AG08395 (cell line): ENCODE measurements at places on chromosomes 7 and 10.

DNA sequence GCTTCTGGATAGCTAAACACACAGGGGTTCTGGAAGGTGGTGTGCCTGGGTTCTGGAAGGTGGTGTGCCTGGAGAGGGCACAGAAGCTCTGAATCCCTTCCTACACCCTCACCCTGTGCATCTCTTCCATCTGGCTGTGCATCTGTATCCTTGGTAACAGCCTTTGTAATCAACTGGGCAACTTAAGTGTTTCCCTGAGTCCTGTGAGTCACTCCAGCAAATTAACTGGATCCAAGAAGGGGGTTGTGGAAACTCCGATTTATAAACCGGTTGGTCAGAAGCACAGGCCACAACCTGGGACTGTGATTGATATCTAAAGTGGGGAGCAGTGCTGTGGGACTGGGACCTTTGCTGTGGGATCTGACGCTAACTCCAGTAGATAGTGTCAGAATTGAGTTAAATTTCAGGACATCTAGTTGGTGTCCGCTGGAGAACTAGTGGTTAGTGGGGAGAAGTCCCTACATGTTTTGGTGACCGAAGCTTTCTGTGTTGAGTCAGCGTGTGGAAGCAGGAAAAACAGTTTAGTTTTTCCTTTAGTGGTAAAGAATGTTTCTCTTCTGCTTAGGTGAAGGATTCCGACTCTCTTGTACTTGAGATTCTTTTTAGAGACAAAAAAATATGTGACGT lies 228.1 kb downstream of the BMPER start:
- DNase-seq = peak; percentile 94

DNA sequence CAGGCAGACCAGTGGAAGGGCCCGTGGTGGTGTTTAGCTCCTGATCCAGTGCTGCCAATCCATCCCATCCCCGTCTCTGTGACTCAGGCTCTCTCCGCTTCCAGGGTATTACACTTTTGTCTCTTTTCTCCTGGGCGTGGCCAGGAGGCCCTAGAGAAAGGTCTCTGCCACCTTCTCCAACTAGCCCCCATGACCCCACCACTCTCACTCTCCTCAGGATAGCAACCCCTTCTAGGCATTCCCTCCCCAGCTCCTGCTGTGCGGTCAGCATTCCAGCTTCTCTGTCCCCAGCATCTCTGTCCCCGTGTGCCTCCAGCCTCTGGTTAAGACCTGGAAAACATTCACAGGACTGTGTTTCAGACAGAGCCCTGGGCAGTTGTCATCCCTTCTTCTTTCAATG lies 36.2 kb upstream of the R3HCC1L start:
- no peak for DNase-seq

DNA sequence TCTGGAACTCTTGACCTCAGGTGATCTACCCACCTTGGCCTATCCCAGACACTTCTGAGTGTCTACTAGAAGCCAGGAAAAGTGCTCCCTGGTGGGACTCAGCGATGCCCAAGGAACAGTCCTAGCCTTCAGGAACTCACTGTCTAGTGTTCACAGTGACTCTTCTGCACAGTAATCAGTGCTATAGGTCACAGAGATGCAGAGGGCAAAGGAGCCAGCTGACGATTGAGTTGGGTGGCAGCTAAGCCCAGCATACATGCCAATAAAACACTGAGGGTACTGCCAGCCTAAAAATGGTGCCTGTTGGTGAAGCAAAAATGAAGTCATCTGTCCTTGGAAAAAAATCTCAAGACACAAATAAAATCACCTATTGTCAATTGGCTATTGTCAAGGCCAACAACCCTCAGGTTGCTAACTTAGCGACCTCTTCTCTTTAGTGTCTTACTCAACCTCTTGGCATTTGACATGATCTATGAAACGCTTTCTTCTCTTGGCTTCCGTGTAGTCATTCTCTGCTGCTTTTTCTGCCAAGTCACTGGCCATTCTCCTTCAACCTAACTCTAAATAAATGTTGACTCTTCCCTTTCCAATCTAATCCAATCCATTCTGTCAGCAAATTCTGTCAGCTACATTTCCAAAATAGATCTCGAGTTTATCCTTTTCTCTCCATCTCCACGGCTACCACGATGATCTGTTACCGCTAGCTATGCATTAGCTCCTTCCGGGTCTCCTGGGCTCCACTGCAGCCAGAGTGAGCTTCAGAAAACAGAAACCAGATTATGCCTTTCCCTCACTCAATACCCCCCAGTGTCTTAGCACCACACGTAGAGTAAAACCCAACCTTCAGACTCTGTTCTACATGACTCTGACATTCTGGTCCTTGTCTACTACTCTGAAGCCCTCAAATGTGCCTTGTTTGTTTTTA lies 99.2 kb downstream of the ATXN7L1 start:
- peak; percentile 33 for DNase-seq

DNA sequence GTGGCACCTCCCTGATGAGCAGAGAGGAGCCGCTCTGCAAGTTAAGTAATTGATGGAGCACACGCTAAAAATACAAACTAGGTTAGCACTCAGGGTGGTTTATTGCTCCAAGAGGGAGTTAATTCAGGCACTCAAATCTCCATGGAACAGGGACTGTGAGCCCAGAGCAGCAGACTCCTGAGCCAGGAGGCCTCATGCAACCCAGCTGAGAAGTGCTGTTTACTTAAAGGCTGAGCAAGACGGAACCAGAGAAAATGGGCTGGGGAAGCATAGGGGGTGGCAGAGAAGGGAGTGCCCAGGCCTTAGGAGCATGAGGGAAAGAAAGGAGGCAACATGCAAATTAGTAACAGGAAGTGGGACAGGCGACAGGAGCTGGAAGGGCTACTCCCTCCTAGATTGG lies 174.1 kb downstream of the KCNMA1 start:
- DNase-seq = no peak

DNA sequence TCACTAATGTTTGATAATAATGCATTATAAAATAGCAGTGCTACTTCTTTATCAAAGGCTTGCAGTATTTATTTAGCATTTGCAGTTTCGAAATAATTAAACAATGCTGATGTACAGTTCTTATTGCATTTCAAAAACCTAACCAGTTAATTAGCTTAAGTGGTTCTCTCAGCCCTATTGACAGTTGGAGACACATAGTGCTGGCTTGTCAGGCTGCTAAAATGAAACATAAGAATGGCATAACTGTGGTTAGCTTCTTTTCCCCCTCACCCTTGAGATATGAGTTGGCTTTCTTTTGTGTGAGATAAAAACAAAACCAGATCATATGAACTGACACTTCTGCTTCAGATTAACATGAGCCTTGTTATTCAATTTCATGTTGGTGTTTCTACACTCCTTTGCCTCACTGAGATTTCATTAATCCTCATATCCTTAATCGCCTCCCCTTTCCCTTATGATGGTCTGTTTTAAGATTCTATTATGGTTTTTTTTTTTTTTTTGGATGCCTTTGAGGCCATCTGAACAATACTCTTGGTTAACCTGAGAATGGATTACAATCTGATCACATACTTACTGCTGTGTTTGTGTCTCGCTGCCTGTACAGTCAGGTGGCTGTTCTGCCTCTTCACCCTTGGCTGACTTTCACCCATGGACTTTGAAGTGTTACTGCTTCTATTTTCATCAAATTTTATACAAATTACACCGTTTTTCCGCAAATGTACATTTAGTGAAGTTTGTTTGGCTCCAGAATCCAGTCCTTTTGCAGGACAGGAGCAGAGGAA lies 108.0 kb downstream of the SDK1 start:
- no peak for DNase-seq

DNA sequence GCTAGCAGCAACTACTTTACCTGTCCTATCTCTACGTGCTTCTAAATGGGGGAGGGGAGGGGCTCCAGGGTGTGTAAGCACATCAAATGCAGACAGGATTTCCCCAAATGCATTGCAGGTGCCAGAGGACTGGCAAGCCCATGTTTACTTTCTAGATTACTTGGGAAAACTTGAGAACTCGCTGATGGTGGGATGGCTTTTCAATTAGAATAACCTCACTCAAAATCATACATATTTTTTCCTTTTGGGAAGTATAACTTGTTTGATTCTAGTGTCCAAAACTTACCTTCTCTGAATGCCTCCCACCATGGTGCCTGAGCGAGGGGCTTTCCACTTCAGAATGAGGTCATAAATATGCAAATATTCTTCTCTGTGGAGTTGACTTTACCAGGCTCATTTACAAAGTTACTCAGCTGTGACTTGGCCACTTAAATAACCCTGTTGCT lies 191.3 kb upstream of the RHOBTB1 start:
- no peak for DNase-seq

GRCh38 chr10:94361171-94361794 lies 1.5 kb downstream of the NOC3L start:
- no peak for DNase-seq

GRCh38 chr10:97974100-97974499 lies 56.3 kb downstream of the CRTAC1 start:
- no peak for DNase-seq

DNA sequence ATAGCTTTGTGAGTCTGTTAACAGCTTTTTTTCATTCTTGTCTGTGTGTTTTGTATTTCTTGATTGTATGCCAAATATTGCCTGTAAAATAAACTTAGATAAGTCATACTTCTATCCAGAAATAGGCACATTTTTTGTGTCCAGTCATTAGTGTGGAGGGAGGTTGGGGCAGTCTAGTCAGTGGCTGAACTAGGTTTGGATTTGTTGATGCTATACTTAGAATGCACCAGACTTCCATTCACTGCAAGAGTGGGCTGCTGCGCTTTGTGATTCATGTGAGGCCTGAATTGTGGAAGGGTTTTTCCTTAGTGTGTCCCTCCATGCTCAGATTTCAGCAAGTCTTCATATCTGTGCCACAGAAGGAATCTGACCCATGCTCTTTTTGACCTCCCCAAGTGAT lies 50.0 kb downstream of the TRUB1 start:
- peak; percentile 23 for DNase-seq

DNA sequence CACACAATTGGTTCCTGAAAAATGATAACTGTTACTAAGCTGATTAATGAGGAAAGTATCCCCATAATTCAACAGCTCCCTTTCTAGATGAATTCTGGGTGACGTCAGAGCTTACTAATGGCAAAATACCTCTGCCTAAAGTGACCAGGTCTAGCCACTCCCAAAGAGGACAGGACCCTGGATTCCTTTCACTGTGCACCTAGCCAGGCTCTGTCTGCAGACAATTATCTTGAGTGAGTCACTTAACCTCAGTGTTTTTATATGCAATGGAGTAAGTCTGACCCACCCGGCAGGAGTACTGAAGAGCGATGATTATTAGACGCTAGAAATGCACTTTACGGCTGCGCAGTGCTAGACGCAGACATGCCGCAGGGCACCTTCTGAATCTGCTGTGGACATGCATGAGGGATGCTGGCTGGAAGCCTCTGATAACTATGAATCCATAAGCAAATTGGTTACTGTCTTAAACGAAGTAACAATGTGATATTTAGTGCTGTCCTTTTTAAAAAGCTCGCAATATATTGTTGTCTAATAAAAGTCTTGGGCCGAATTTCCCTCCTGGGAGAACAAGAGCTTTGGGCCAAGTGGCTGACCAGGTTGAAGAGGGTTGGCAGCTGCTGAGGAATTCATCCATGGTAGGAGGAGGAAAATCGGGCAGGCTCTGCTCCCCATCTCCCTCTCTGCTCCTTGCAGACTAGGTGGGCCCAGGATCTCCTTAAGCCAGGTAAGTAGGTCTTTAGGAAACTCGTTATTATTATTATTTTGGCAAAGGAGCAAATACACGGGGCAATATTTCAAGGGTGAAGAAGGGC lies 4.6 kb upstream of the INPP5A start:
- no peak for DNase-seq

DNA sequence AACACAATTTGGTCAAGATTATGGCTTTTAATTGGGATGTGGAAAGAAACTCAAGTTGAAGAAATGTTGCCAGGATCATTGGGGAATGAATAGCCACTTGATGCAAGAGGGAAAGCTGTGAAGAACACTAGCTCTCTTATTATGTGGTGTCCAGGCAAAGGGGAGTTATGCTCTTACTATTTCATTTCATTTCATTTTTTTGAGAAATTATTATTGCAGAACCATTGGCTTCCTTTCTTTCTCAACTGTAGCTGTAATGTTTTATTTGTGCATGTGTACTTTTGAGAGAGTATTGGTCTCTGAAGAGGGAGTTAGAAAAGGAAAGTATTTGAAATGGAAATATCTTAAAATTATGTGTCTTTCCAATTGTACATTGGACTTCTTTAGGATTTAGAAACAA lies 312.6 kb upstream of the BMPER start:
- no peak for DNase-seq

DNA sequence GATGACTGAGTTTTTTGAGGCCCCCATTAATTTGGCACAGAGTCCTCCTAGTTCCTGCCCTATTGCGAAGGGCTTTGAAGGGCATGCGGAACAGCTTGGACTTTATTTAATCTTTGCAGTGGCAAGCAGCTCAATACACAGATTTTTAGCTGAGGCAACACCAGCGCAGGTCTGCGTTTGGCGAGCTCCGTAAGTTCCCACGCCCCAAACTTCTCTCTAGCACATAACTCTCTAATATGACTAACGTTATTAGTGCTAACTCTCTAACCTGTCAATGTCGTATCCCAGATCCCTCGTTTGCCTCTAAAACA lies 366 bp upstream of the TAF3 start:
- DNase-seq = no peak

DNA sequence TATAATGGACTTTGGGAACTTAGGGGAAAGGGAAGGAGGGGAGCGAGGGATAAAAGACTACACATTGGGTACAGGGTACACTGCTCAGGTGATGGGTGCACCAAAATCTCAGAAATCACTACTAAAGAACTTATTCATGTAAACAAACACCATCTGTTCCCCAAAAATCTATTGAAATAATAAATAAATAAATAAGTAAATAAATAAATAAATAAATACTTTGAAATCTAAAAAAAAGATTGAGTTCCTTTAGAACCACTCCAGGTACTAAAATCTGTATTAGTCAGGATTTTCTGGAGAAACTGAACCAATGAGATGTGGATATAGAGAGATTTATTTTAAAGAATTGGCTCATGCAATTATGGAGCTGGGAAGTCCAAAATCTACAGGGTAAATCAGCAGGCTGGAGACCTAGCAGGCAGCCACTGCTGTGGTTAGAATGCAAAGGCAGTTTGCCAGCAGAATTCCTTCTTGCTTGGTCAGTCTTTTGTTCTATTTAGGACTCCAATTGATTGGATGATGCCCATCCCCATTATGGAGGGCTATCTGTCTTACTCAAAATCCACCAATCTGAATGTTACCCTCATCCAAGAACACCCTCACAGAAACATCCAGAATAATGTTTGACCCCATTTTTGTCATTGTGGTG lies 8.9 kb downstream of the IGFBP1 start:
- peak; percentile 71 for DNase-seq

DNA sequence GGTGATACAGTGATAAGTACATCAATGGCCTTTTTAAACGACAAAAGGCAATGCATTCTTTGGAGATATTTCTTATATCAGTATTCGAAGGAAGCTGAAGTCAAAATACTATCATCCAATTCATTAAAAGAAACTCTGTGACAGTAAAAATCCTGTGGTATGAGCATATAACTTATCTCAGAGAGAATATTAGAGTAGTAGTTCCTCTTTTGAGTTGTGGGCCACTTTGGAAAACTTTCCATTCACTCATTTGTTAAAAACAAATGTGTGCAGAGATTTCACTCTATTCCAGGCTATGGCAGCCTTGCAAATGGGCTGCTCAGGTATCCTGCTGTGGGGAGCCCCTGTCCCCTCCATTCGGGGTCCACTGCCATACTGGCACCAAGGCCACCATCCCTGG lies 55.3 kb upstream of the ZNF438 start:
- no peak for DNase-seq

- peak; percentile 28 for DNase-seq
These were observed 18.0 kb downstream of the ADAP1 start for GRCh38 chr7:936386-937054.
